HepG2 (cell line): ENCODE measurements at places on chromosomes 6 and 20.

DNA sequence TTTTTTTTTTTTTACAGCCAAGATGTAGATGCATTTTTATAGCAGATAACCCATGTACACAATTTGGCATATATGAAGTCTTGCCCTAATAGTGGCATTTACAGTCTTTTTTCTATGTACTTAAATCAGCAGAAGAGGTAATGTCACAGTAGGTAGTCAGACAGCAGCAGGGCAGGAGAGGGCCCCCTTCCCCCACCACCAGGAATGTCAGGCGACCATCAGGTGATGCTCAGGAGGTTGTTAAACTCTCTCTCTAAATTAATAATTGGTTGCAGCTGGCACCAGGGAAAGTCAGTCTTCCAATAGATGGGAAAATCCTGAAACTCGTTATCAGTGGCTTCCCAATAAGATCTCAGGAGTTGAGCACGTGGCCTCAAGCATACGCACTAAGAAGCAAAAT lies 188.0 kb upstream of the ADGRB3 start:
- no peak for DNase-seq

- no peak for DNase-seq
Measured at GRCh38 chr6:157520117-157520406, 139.1 kb downstream of the ZDHHC14 start.

DNA sequence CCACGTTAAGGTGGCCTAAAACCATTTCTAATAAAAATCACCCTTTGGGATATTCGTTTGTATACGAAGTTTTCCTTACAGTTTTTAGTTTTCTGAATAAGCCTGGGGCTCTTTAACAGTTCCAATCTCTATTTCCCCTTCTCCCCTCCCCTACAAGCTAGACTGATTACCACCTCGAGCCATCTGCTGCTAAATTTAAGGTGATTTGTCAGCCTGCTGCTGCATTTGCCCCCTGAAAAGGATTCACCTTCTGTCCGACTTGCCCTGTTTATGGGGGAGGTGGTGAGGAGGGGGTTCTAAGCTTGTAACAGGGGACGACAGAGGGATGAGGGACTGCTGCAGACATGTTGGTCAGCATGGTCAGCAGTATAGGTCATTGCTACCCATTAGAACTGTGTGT lies 146.3 kb downstream of the JARID2 start:
- no peak for DNase-seq

GRCh38 chr6:54874349-54875048 lies 27.9 kb downstream of the FAM83B start:
- DNase-seq = no peak

DNA sequence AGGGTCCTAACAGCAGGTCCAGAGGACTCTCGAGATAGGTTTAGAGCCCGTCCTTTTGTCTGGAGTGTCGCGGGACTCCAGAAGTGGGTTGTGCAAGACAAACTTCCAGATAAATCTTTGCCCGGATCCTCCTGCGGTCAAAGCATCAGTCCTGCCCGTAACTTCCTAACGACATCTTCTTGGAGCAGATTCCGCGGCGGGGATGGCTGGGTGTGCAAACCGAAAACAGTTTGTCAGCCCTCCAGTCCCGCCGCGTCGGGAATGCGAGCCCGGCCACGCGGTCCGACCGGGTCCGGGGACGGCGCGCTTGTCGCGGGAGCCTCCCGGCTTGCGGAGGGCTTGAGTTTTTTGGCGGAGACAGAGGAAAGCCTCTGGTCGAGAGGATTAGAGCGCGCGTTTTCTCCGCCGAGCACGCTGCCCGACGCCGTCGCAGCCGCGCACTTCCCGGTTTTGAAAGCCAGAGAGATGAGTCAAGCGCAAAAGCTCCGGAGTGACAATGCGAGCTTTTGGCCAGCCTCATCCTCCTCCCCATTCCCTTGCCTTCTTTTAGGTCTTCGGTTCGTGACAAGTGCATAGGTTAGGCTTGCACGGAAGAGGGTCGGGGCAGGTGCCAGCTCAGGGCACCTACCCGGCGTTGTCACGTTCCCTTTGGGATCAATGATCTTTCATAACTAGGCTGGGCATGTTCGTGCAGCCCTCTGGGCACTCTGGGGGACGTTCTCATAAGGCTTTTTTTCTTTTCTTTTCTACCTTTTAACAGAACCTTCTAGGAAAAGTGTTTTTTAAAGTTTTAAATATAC lies 91.3 kb upstream of the PRDM1 start:
- DNase-seq = no peak

- peak; percentile 67 for DNase-seq
Measured at GRCh38 chr6:109073344-109074132, 21.1 kb downstream of the SESN1 start.

DNA sequence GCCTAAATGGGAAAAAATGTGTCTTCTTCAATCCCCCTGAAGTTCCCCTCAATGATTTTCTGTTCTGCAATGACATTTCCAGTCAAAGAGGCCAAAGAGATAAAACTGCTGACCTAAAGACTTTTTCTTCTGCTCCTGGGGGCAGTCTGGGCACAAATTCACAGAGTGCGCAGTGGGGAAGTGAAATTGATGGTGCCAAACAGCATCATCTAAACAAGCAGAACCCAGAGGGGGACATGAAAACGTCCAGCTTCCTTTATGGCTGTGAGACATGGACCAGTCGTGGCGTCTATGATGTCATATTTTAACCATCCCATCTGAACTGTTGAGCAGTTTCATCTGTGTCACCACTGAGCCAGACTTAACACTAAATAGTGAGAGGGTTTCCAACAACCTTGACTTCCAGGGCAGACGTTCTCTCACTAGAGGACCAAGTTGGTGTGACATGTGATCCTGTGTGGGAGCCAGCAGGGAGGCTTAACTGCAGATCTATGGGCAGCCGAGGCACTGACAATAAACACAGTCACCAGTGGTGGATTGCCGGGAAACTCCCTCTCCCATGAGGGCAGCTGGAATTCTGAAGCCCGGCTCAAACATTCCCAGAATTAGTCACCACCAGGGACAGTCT lies 12.4 kb downstream of the SCML4 start:
- no peak for DNase-seq

- no peak for DNase-seq
Measured at GRCh38 chr20:15380770-15381169, 1043.4 kb upstream of the FLRT3 start.

DNA sequence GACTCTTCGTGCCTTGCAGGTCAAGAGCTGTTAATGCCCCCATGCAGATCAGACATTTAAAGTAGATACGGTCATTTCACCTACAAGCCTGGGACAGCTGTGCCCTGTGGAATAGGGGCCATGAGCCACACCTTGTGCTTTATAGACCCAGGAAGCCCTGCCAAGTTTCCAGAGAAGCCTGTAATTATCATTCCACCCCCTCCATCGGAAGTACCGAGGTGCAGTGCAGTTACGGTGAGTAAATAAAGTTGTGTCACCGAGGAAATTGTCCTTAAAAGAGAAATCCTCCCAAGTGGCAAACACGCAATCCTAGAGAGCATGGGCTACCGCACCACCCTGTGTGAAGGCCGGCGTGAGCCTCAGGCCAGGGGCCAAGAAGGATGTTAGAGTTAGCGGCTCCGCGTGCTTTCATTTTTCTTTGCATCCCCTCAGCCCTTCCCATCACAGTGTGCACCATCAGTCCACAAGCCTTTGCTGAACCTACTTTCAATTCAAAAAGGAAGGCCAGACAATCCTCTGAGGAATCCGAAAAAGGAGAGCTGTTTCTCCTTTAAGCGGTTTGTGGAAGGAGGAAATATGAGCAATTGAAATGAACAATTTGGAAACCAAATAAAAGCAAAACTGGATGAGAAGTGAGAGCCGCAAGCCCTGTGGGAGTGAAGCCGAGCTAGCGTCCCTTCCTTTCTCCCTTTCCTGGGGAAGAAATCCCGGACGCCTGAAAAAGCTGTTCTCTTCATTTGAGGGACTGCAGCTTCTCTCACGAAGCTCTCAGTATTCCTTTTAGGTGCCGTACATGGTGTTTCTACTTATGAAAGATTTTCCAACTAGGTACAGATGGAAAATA lies 183.3 kb upstream of the PDE10A start:
- DNase-seq = no peak

GRCh38 chr6:140708441-140708840 lies 1334.0 kb upstream of the CITED2 start:
- no peak for DNase-seq

DNA sequence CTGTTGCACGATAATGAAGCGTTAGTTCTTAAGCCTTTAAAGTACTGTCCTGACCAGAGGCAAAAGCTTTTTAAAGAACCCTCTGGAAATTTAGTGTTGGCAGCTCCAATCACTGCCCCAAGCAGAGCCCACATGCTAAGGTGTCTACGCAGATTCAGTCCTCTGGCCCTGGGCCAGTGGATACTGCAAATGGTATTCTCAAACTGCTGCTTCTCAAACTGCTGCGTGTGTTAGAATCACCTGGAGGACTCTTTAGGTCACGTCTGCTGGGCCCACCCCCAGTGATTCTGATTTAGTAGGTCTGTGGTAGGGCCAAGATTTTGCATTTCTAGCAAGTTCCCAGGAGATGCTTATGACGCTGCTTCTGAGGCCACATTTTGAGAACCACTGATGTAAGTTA lies 96.0 kb upstream of the CCDC28A start:
- no peak for DNase-seq

DNA sequence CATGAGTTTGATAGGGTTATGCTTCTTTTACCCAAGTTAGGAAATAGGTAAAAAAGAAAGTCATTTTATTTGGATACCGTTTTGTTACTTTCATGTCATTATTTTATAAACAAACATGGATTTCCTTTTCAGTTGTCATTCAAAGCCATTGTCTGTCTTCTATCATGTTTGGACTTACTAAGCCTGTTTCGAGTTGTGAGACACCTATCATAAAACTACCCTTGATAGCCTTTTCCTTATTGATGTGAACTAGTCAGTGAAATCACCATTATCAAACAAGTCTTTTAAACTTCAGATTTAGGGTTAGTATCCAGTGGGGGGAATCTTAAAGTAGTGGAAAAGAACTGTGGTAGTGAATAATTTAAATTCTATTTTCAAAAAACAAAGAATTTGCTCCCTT lies 85.0 kb upstream of the KIF25 start:
- DNase-seq = no peak

GRCh38 chr6:31178143-31179041 lies 7.9 kb upstream of the POU5F1 start:
- DNase-seq = no peak

GRCh38 chr6:143555582-143555981 lies 44.1 kb upstream of the FUCA2 start:
- DNase-seq = no peak

DNA sequence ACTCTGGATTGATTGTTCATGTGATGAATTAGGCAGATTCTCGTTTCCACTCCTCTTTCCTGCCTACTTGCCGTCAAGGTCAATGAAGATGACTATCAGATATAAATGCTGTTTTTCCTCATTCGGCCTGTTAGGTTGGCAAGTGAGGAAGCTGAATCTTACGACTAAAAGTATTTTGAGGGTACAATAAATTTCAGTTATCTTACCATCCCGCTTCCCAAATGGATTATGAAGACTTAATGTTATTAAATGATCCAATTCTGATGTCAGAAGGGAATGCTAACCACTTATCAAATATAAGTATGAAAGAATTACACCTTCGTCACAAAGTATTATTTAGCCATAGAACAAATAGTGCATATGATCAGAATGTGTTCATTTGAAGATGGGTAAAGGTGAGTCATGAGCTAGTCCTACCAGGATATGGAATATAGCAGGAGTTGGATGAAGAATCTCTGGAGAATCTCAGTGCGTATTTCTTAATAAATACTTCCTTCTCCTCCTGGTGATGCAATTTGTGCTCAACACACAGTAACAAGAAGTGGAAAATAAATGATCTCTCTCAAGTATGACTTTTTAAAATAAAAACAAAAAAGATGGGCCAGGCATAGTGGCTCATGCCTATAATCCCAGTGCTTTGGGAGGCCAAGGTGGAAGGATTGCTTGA lies 4.6 kb downstream of the GPLD1 start:
- no peak for DNase-seq

DNA sequence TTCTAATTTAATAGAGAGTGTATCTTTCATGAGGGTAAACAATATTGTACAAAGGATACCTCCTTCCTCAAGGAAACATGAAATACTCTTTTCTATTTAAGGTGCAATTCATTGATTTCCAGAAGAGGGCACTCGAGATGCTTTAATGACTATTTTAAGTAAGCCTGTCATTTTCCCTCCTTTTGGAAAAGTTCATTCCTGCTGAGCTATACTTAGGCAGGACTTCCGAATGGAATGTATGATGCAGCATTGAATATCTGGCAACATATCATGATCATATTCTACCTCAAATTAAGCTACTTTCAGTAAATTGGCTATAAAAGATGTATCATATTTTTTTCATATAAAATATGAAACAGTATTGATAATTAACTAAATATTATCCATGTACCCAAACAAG lies 5.0 kb downstream of the DST start:
- peak; percentile 67 for DNase-seq

DNA sequence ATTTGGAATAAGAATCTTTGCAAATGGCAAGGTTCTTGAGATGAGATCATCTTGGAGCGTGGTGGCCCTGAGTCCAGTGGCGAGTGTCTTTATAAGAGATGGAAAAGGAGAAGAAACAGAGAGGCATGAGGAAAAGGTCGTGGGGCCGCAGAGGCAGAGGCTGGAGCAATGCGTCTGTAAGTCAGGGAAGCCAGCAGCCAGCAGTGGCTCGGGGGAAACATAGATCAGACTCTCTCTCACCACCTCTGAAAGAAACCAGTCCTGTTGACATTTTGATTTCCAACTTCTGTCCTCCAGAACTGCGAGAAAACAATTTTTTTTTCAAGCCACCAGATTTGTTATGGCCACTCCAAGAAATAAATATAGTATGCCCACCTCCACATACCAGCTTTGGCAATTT lies 226.6 kb downstream of the TFAP2C start:
- no peak for DNase-seq

GRCh38 chr6:152151920-152152319 lies 344.4 kb downstream of the ESR1 start:
- no peak for DNase-seq

GRCh38 chr6:20583444-20583800 lies 49.2 kb downstream of the CDKAL1 start:
- DNase-seq = no peak

GRCh38 chr20:3923818-3924217 lies 34.6 kb downstream of the PANK2 start:
- no peak for DNase-seq

- DNase-seq = no peak
Measured at GRCh38 chr6:112991912-112992311, 644.8 kb downstream of the RFPL4B start.

GRCh38 chr20:42887281-42887680 lies 302.4 kb downstream of the PTPRT start:
- no peak for DNase-seq

DNA sequence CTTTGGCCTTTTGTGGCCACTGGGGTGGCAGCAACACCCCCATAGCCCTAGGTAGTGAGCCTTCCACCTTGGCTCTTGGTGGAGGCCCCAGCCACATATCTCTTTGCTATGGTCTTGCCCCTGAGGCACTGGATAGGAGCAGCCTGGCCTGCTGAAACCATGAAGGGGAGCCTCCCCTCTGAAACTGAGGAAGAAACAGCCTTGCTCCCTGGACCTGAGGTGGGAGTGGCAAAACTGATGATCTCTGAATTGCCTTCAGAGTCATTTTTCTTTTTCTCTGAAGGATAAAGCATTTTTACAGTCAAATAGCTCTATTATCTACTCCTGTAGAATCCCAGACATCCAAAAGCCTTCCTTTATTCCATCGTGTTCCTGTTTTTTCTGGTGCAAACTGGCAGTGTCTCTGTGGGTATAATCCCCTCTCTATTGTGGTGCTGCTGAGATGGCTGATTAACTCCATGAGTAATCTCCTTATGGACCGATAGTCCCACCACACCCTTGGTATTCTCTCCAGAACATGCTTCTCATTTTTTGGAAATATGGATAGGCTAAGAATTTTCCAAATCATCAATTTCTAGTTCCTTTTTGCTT lies 22.0 kb upstream of the PRSS35 start:
- no peak for DNase-seq
